GM12865 (cell line): ENCODE measurements at places on chromosomes 3 and 15.

- peak; percentile 57 for DNase-seq
Measured at GRCh38 chr15:41013691-41014414, 60.6 kb downstream of the CHAC1 start.

GRCh38 chr3:50217681-50218080 is 12.6 kb downstream of the SLC38A3 start:
- DNase-seq: no peak

DNA sequence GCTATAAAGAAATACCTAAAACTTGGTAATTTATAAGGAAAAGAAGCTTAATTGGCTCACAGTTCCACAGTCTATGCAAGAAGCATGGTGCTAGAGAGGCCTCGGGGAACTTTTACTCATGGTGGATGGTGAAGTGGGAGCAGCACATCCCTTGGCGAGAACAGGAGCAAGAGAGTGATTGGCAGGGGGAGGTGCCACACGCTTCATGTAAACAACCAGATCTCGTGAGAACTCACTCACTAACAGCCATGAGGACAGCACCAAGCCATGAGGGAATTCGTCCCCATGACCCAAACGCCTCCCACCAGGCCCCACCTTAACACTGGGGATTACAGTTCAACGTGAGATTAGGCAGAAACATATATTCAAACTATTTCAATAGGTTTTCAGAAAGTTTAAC is 28.0 kb downstream of the GABRB3 start:
- no peak for DNase-seq

DNA sequence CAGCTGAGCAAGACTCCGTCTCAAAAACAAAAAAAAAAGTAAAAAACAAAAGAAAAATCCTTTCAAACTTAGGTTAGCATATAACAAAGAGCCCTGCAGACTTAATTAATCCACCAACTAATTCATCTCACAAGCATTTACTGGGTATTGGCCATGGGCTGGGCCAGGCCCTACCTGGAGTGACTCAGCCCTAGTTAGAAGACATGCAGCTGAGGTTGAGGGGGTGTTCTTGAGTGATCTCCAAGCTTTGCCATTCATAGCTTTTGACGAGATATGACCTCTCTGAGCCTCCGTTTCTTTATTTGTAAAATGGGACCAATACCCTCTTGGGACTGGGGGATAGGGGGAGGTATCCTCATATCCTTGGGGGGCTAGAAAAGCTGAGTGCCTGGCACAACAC is 7.8 kb downstream of the FBXL22 start:
- DNase-seq: no peak

DNA sequence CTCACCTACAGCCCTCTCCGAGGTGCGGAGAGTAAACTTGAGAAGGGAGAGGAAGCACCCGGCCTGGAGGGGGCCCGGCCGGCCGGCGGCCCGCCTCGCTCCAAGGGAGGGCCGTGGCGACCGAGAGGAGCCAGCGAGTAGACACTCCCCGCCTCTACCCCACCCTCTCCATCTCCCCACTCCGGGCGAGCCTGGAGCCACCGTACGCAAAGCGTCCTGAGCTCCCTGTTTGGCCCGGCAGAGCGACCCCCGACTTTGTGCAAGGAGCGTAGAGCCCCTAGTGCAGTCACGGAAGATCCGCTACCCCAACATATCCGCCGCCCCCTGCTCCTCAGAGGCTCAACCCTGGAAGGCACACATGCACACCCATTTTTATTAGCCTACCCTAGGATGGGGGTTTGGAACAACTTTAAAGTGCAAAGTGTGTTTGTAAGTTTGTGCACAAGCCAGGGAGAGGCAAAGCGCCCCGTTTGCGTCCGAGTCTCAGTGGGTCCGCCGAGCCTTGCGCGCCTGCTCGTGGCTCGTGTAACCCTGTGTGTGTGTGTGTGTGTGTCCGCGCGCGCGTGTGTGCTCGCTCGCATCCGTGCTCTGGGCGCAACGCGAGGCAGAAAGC is 508 bp upstream of the SMAD6 start:
- peak; percentile 46 for DNase-seq

GRCh38 chr3:58897646-58898045 is 152.2 kb downstream of the CFAP20DC start:
- no peak for DNase-seq

- DNase-seq: no peak
Measured at GRCh38 chr3:4561661-4562060, 68.5 kb downstream of the ITPR1 start.

DNA sequence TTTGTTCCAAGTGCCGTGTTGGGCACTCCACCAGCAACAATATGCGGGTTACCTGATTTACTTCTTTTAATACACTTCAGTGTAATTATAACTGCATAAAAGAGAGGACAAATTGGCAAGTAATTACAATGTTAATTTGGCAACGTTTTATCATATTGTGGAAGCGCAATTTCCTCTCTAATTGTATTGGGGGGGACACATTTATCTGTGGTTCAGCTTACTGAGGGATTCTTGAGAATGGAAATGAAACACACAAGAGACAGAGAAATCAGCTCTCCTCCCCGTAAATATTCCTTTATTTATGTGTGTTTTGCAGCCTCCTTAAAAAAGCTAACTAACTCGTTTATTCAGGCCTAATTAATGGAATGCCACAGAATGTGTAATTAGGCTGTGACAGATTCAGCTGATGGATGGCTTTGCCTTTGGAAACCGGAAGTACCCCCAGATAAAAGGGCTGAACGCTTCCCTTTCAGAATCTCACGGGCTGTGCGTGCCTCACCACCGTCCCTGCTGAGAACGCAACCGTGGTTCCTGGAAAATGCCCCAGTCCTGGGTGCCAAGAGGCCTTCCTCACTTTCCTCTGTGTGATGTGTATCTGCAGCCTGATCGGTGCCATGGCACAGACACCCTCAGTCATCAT is 247.1 kb upstream of the ST8SIA2 start:
- DNase-seq: no peak

DNA sequence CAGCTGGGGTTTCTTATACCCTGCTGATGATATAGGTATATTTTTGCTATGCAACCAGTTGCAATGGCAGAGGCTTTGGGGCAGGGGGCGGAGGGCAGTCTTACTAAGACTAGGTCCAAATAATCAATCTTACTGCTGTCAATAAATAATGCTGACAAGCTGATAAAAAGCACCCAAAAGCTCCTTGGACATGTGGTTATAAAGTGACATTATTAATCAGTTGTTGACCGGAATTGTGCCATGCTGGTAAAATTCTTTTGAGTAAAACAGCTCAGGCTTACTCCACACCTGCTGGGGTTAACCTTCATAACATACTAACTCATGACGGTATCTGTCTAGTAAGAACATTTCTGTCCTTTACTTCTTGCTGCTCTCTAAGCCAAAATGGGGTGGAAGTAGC is 101.9 kb downstream of the CHST2 start:
- DNase-seq: peak; percentile 14

DNA sequence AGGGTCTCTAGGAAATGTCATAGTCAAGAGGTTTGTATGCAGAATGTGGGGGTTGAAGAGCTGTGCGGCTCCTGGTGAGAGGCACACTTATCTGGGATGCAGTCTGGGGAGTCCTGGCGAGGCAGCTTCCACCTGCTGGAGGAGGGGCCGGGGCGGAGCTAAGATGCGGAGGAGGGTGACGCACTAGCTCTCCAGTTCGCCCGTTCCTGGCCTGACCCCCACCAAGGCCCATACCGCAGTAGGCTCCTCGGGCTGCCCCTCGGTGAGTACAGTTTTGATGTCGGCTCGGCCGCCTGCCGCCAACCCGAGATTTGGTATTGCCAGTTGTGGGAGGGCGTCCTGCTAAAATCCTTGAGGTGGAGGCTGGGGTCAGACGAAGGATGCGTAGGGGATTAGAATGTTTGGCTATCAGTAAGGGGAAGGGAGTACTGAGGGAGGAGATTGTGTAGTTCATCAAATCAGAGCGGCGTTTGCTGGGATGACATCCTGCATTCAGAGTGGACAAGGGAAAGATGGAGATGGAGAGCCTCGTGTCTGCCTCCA is at the start of gene SCG5:
TSS of gene SCG5 (plus strand) at position 194 of the 543 bp plus-strand sequence. CDS start 1,883 bp downstream, outside the sequence.
- no peak for DNase-seq

GRCh38 chr15:94582368-94582767 is 351.0 kb downstream of the MCTP2 start:
- peak; percentile 27 for DNase-seq

DNA sequence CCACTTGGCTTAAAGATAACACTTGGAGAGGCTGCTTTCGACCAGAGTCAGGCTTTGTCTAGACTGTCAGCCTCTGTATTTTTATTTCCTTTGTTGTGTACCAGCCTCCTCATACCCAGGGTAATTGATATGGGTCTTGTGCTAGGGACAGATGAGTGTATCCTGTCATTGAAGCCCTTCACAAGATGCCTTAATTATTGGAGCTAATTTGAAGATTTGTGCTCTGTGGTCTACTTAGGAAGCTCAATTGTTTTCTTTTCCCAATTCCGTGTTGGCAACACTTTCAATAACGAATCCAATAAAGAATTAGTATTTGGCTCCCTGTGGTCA is 60.5 kb upstream of the DPH6 start:
- DNase-seq: no peak

DNA sequence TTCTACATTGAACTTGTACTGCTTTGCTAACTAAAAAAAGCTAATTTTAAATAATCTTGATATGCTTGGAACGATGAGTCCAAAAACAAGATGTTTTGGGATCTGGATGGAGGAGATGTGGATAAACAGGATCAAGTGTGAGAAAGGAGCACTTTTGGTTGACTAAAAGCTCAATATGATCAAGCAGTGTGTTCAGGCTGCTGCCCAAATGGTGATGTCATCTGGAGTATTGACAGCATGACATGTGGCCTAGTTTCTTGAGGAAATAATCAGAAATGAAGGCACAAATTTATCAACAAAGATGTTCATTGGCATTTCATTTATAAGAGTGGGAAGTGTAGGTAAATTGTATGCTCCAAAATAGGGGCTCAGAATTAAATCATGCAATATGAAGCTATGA is 161.2 kb downstream of the SOX2 start:
- no peak for DNase-seq

GRCh38 chr3:183227586-183227985 is 25.5 kb upstream of the B3GNT5 start:
- no peak for DNase-seq

DNA sequence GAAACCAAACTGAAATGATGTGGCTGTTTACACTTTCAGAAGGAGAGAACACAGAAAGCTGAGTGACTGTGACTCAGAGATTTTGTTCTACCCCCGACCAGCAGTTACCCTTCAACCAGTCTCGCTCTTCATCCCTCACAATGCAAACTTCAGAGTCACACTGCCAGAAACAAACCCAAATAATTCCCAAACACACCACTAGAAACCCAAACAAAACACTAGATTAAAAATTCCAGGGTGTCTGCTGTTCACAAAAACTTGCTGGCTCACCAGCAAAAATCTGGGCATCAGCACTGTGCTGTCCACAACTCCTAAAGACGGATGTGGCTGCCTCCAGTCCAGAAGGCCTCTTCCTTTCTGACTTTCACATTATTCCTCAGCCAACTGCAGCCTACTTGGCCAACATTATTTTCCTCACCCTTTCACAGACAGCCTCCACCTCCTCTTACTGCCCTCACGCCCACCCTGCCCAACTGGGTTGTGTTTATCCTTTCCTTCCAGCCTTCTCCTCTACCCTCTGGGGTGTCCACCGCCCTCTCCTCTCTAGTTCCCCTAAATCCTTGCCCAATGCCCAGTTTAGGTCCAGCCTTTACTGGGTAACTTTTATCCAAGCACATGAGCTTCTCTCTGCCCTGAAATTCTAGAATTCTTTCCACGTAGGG is 71.4 kb downstream of the MECOM start:
- peak; percentile 38 for DNase-seq

DNA sequence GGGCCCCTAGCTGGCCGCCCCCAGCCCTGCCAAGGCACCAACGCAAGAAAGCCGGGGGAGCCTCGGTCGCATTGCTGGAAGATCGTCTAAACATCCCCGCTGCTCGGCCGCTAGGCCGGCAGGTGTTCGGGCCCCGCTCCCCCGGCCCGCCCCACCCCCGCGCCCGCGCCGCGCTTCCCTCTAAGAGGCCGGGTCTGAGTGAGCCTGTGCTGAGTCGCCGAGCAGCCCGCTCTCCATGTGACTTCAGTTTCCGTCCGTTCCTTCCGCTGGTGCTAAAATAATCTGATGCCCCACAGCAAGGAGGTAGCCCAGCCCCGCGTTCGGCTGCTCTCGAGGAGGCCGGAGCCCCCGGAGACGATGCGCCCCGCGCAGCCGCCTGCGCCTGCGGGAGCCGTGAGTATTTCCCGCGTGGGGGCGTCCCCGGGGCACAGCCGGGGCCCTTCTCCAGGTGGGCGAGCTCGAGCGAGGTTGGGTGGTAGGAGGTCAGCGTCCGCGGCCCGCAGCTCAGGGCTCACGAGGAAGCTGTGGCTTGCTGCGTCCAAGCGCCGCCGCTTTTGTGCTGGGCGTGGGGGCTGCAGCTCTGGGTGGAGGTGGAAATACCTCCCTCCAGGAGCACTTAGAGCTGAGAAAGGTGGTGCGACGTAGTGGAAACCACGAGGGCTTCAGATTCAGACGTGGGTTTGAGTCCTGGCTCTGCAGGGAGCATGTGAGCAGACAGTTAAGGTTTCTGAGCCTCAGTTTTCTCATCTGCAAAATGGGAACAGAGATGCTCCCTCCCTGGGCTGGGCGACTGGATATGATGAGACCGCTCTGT is at the start of gene NRROS:
TSS of gene NRROS (plus strand) at position 212 of the 814 bp plus-strand sequence. CDS start 14,846 bp downstream, outside the sequence.
- peak; percentile 92 for DNase-seq

GRCh38 chr3:134600685-134601463 is 49.9 kb downstream of the KY start:
- DNase-seq: peak; percentile 62
